ENCODE measurements at places on chromosomes 5 and 9.
A peak's percentile ranks its signal among the peaks of the same experiment; 100 is the strongest.

DNA sequence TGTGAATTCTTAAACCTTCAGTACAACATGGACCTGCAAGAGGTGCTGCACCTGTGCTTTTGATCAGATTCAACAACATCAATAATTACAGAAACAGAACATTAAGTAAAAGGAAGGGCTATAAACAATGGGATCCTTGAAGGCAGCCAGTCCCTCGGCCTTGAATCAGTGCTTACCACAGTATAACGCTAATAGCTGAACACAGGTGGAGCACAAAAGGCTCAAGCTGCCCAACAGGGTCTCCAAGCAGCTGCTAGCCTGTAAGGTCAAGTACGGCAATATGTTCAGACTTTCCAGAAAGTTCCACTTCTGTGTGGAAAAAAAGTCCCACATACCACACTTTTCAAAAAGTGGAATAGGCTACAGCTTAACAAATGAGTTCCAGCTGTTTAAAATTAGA is 61.9 kb upstream of the ITGA1 start:
- DNase-seq, result no peak

DNA sequence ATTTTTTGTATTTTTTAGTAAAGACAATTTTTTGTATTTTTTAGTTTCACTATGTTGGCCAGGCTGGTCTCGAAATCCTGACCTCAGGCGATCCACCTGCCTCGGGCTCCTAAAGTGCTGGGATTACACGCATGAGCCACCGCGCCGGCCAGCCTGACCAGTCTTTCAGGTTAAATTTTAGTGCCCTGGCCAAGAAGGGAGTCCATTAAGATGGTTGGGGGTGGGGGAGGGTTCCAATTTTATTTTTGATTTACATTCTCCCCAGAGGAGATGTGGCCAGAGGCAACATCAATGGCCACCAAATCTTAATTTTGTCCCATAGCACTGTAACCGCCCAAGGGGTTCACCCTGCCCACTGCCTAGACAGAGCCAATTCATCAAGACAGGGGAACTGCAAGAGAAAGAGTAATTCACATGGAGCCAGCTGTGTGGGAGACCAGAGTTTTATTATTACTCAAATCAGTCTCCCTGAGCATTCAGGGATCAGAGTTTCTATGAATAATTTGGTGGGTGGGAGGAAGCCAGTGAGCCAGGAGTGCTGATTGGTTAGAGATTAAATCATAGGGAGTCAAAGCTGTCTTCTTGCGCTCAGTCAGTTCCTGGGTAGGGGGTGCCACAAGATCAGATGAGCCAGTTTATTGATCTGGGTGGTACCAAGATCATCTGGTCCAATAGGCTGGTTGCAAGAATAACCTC is 24.7 kb downstream of the TBCA start:
- DNase-seq, result no peak

- DNase-seq, result no peak
These were observed 19.4 kb upstream of the FCN1 start for GRCh38 chr9:134937164-134937555.

- DNase-seq, result no peak
These were observed 28.1 kb downstream of the GPX3 start for GRCh38 chr5:151048526-151048925.

- DNase-seq, result no peak
These were observed 139.5 kb upstream of the PRDM9 start for GRCh38 chr5:23367874-23368273.

GRCh38 chr5:179437341-179438001 is 92.2 kb upstream of the ADAMTS2 start:
- peak; percentile 69 for DNase-seq

DNA sequence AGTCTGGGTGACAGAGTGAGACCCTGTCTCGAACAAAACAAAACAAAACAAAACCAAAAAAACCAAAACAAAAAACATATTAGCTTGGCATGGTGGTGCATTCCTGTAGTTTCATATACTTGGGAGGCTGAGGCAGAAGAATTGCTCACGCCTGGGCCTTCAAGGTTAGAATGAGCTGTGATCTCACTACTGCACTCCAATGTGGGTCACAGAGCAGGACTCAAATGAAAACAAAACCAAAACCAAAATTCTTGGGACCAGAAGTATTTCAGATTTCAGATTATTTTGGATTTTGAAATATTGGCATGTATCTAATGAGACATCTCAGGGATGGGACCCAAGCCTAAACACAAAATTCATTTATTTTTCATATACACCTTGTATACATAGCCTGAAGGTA is 80.2 kb downstream of the TMC1 start:
- no peak for DNase-seq

DNA sequence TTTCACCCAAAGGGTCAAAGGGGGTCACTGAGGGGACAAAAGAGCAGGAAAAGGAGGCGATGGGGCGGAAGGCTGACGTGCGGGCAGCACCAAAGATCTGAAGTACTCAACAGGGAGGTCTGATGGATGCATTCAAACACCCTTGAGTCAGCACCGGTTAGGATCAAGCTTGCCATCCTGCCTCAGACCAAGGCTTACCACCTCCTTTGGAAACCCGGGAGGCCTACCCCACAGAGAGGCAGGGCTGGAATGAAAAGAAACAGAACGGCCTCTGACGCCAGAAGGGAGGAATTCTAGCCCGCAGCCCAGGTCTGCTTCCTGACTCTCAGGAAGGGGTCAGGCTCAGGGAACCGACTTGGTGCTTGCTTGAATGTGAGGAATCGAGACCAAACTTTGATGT is 125.6 kb downstream of the PAPPA start:
- DNase-seq, result no peak

DNA sequence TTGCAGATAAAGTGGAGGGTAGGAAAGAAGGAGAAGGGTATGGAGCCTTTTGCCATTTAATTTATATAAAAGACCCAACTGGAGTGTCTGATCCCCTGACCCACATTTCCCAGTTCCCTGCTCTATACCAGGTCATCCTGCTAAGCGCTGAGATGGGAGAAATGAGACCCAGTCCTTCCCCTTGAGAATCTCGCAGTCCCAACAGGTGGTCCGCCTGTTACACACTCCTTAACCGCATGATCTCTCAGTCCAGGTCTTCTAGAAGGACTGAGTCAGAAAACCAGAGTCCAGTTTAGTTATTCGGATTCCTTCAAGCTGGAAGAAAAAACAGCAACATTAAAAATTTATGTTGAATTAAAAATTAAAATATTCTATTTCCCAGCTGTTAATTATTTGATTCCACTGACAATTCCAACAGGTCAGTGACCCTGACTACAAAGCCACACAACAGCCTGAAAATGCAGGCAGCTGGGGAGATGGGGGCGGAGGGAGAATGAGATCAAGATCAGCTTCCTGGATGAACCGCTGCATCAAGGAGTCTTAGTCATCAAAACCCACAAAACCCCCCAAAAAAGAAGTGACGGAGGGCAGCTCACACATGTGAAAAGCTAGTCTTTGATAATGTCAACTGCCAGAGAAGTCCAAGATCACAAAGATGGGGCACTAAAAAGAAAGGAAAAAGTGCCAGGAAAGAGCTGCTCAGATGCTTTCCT is 44.0 kb downstream of the GGTA1 start:
- no peak for DNase-seq

DNA sequence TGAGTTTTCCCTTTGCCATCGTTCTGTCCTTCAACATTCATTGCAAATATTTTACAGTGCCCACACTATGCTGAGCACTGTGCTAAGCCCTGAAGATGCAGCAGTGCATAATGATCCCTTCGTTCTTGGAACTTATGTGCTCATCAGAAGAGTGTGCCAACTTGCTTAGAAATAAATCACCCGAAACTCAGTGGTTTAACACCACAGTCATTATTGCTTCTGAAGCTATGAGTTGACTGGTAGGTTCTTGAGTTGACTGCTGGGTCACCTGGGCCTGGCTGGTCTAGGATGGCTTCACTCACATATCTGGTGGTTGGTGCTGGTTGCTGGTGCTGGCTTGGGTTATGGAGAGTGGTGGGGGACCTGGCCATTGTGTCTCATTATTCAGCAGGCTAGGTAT is 20.9 kb downstream of the PCSK5 start:
- DNase-seq, result no peak

GRCh38 chr5:81086881-81087281 is 126.7 kb downstream of the RASGRF2 start:
- DNase-seq, result no peak

Measured in RWPE2 (cell line).